ENCODE measurements at places on chromosomes 5 and 9.

DNA sequence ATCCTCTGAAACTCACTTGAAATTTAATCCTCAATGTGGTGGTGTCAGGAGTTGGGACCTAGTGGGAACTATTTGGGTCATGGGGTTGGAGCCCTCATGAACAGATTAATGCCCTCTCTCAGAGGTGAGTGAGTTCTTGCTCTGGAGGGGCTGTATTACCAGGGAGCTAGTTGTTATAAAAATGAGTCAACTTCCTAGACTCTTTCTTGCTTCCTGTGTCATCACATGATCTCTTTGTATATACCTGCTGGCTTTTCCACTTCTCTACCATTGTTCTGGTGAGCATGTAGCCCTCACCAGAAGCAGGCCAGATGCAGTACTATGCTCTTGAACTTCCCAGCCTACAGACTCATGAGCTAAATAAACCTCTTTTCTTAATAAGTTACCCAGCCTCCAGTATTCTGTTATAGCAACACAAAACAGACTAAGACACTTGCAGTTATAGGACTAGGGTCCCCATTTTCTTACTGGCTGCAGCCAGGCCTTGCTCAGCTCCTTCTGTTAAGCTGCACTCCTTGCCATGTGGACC is 127.5 kb downstream of the SUSD1 start:
- DNase-seq = peak; percentile 67

DNA sequence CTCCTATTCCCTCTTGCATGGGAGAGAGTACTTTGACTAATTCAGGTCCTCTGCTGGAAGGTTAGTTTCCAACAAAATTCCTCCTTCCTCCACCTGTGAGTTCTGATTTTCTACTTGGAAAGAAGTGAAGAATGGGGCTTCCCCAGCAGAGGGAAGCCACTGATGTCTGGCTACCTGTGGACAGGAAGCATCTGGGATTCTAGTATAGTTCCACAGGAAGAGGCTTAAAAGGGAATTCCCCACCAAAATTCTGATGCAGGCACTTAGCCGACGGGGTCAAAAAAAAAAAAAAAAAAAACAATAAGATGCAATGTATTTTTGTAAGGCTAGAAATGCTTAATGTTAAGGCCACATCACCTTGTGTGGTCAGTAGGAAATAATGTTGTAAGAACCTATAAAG is 33.4 kb downstream of the PCDHGC5 start:
- no peak for DNase-seq

DNA sequence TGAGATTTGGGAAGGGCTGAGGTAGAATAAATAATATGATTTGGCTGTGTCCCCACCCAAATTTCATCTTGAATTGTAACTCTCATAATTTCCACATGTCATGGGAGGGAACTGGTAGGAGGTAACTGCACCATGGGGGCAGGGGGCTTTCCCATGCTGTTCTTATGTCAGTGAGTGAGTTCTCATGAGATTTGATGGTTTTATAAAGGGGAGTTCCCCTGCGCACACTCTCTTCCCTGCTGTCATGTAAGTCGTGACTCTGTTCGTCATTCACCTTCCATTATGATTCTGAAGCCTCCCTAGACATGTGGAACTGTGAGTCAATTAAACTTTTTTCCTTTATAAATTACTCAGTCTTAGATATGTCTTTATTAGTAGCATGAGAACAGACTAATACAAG is 115.5 kb upstream of the STARD4 start:
- no peak for DNase-seq

DNA sequence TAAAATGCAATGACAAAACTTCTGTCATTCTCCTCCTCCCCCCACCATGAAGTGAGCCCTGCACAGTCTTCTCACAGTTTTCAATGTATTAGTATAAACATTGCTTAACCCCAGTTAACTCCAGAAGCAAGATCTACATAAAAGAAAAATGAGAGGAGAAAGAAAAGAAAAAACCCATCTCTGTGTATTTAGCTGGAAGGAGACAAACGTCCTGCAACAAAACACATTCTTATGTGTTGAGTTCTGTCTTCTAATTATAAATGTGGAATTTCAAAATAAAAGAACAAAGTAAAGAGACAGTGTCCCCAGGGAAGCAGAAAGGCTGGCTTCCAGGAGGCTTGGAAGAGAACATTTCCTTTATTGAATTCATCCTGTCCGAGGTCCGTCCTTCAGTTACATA is 491.9 kb upstream of the TUSC1 start:
- DNase-seq = no peak

GRCh38 chr9:99264070-99264680 is 42.1 kb downstream of the SEC61B start:
- peak; percentile 58 for DNase-seq

- peak; percentile 96 for DNase-seq
Measured at GRCh38 chr5:112958093-112959088, 18.2 kb upstream of the DCP2 start.

DNA sequence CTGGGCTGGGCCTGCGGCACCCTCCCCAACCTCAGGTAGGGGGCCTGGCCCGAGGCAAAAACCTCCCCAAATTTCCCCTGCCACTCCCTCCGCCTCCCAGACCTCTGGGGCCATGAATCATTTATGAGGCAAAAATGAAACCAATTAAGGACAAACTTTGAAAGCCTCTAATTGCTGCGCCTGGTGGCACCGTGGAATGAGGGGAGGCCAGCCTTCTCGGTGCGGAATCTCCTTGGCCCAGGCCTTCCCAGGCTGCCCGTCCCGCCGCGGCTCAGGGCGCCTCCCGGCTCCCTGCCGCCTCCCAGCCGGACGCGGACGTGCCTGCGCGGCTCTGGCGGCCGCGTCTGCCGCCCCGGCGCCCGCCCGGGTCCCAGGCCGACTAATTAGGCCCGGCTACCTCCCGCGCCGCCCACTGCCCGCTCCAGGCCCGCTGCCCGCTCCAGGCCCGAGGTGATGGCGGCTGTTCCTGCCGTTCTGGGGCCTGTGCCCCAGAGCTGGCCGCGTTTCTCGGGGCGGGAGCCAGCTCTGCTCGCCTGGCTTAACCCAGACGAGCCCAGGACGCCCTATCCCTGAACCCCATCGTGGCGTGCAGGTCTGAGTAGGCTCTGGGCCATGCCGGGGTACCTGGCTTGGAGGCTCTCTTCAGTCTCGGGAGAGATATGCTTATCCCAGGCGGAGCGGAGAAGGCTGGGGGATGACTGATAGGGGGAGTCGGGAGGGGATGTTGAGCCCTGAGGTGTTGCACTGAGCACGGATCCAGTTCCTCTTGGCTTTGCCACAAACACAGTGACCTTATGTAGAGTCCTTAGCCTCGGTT is 20.1 kb downstream of the CXXC5 start:
- peak; percentile 64 for DNase-seq

DNA sequence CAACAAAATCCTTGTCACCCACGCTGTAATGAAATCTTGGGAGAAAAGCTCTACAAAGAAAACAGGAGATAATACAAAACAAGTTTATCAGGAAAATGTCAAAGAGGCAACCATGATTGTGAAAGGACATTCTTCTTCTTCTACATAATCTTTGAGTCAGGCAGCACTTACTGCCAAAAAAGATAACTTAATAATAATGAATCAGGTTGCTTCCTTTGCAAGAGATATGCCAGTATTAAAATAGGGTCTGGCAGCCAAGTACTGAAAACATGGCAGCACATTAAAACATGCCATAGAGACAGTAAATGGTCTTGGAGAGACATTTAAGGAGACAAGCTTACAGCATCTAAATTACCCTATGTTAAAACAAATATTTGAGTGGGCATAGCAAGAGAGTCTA is 1573.4 kb downstream of the EFNA5 start:
- DNase-seq = no peak

DNA sequence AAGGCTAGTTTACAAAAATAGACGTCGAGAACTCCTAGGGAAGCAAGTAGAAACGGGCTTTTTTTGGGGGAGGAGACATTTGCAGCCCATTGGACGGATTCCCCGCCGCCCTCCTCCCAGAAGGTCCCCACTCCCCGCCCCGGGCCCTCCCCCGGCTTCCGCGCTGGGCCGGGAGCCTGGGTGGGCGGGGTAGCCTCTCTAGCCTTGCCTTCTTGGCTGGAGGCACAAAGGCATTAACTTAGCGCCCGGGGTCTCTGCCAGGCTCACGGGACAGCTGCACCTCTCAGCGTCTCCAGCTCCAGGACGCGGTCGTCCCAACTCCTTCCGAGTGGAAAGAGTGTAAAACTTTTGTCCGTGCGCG is at the start of gene DMRTA1:
Gene DMRTA1, plus strand, starts transcription at position 236 of the 361 bp plus-strand sequence. CDS start 242 bp downstream, outside the sequence.
- peak; percentile 66 for DNase-seq

GRCh38 chr5:94761786-94762185 is 143.3 kb downstream of the SLF1 start:
- no peak for DNase-seq

GRCh38 chr5:36355516-36355915 is 53.8 kb upstream of the RANBP3L start:
- DNase-seq = peak; percentile 20

GRCh38 chr9:113652355-113653152 is 189.0 kb downstream of the RGS3 start:
- peak; percentile 44 for DNase-seq

GRCh38 chr5:36242534-36243485 is 1.1 kb upstream of the NADK2 start:
- DNase-seq = no peak
